ENCODE measurements at places on chromosomes 3 and 15.

GRCh38 chr15:56082263-56082761, 88.9 kb upstream of the NEDD4 start:
- no peak for DNase-seq

DNA sequence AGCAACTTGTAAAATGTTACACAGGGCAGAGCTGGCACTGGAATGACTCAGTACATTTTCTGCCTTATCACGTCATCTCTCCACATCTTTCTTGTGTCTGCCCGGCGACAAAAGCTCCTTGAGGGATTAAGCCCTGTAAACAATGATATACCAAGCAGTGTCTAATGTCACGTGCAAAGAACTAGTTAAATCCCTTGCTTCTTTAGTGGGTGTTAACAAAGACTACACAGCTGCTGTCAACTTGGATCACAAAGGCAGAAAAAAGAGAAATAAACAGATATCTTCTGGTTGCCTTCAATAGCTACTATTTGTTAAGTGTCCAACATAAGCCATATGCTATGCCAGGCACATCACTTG, 48.1 kb upstream of the FRMD4B start:
- no peak for DNase-seq

- no peak for DNase-seq
These were observed 398.9 kb upstream of the THBS1 start for GRCh38 chr15:39181940-39182339.

DNA sequence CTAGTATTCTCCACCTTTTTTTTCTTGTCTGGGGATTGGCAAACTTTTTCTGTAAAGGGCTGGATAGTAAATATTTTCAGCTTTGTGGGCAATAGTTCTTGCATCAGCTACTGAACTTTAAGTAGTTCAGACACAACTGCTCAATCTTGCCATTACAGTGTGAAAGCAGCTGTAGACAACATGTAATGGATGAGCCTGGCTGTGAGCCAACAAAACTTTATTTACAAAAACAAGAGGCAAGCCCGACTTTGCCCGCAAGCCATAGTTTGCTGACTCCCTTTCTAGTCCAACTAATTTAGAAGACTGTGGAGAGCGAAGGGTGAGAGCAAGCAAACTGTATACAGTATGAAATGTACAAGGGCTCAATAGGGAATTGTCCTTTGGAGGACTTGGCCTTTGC, 6.2 kb downstream of the FRMD4B start:
- DNase-seq = no peak

DNA sequence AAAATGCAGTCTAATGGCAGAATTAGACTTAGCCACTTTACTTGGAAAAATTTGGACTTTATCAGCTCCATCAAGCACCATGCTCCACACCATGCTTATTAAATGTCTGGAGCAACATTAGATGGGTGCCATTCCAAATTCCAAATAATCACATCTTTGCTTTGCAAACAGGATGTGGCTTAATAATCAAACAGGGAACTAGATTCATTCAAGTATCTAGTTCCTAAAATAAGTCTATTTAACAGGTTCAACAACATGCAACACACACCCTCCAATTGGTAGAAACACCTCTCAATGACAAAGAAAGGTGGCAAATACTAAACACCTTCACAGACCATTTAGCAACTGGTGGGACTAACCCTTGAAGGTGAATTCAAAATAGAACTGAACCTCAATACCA, 3.5 kb downstream of the HEXA start:
- no peak for DNase-seq

DNA sequence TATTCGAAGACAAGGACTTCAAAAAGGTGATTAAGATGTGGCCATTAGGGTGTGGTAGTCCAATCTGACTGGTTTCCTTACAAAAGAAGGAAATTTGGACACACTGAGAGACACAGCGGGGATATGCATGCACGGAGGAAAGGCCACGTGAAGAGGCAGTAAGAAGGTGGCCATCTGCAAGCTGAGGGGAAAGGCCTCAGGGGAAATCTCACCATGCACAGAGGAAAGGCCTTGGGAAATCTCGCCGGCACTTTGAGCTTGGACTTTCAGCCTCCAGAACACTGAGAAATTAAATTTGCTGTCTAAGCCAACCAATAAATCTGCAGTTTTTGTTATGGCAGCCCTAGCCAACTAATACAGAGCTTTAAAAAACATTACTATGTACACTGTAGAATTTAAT, 78.8 kb downstream of the DLG1 start:
- no peak for DNase-seq

DNA sequence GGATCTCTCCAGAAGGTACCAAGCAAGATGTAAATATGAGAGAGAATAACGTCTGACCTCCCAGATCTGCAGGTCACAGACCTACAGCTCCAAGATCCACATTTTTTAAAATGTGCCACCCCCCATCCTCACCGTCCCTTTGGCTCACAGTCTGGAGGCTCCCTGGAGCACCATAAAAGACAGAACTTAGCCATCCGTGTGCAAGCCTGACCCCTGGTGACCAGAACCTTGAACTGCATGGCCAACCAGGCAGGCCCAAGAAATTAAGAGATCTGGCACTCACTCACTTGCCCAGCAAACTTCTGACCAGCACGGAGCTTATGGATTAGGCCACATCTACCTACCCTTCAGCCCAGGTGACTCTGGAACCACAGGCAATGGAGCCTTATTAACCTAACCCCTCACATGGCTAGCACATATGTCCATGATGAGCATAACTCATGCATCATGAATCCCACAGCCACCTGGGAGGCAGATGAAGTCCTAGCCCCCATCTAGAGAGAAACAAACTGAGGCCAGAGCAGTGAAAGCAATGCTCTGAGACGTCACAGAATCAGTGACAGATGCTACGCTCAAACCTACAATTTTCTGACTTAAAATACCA, 275.3 kb downstream of the UACA start:
- DNase-seq = peak; percentile 44

DNA sequence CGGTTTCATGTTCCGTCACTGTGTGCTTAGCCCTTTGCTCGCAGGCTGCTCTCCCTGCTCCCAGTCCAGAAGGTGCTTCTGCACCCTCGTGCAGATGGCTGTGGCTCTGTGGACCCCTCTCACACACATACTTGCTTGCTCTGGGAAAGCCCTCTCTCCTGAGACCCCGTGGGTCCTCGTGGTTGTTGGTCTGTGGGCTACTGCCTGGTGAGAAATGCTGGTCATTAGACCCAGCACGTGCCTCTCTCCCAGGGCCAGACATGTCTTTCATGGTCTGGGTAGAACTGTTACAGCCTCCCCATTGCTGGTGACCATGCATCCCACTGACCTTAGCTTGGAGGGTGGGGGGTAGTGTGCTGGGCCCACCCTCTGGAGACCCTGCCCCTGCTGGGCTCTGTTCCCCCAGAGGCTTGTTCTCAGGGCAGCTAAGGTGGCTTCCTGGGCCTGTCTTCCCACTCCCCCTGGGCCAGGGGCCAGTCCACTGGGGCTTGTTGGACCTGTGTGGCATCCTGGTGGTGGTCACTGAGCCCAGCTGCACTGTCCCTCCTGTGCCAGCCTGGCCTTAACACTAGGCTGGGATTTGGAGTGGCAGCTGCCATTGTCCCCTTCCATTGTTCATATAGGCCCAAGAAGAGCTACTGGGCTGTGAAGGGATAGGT, 10.6 kb downstream of the C15orf39 start:
- DNase-seq = no peak

GRCh38 chr3:52084954-52085680, 28.7 kb upstream of the DUSP7 start:
- DNase-seq = no peak

- no peak for DNase-seq
These were observed 366.7 kb downstream of the PTPRG start for GRCh38 chr3:61928039-61928438.

DNA sequence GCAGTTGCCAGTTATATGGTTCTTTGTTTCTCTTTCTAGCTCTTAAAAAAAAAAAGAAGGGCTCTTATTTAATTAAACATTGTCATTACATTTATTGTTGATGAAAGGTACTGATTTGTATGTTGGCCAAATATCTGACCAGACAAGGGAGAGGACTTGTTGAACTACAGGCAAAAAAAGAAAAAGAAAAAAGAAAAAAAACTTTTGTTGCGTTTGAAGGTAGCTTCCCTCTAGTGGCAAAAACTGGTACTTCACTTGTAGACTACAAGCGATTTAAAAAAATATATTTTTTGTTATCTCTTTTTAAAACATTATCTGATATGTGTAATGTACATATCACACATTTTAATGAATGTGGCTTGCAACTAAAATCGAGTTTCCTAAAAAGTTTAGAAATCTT, 280.6 kb downstream of the ROBO2 start:
- DNase-seq = no peak

- no peak for DNase-seq
These were observed 67.0 kb downstream of the NOX5 start for GRCh38 chr15:69081310-69082004.

- no peak for DNase-seq
These were observed 29.0 kb downstream of the CD80 start for GRCh38 chr3:119530456-119530855.

GRCh38 chr3:156718622-156719306, 44.4 kb downstream of the TIPARP start:
- DNase-seq = no peak

GRCh38 chr3:121894301-121894990, at the start of gene SLC15A2:
Gene SLC15A2, plus strand, starts transcription at chr3:121894401. Its CDS starts 76 bp downstream, at chr3:121894477.
- no peak for DNase-seq

- no peak for DNase-seq
These were observed 18.2 kb upstream of the ZBTB20 start for GRCh38 chr3:115165266-115165665.

GRCh38 chr3:125179884-125180240, 32.7 kb downstream of the SLC12A8 start:
- DNase-seq = no peak

GRCh38 chr15:39946862-39947261, 12.9 kb downstream of the EIF2AK4 start:
- DNase-seq = no peak

- no peak for DNase-seq
These were observed 144.7 kb upstream of the IQSEC1 start for GRCh38 chr3:13217736-13218540.

DNA sequence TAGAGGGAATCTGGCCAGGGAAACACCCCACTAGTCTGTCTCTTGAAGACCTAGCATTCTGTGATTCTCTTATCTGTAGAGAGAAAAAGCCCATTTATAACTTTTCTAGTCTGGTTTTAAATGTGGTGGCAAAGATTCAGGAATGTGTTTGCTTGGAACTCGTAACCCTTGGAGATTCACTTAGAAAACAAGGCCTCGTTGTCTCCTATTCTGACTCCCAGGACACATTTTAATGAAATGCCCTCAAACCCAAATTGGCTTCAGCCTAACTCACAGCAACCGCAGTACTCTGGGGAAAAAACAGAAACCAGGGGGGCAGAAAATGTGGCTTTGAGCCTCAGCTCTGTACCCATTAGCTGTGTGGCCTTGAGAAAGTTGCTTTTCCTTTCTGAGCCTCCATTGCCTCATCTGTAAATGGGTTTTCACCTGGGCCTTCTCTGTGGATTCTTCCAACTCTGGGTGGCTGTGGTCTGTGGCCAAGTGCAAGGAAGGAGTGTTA, 36.5 kb downstream of the RPLP1 start:
- no peak for DNase-seq

GRCh38 chr3:53101956-53102355, 28.3 kb downstream of the RFT1 start:
- DNase-seq = no peak

DNA sequence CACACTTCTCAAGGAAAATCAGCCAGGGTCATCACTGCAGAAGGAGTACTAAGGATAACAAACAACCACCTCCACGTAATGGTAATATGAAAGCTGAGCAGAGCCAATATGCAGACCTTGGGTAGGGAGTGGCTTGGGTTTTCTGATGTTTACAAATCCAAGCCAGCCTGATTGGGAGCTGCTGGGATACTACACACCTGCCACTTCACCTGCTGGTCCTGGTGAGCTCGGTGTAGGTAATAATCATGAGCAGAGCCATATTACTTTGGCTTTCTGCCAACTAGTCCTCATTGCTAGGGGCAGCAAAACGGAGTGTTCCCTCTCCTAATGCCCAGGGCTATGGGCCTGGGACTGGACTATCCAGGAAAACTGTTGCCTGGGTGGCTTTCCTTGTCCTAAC, 433.5 kb upstream of the PPP2R3A start:
- DNase-seq = no peak

GRCh38 chr15:51681303-51681963, at the start of gene SCG3:
Gene SCG3, plus strand, starts transcription at chr15:51681503. Its CDS starts 253 bp downstream, at chr15:51681756.
- DNase-seq = peak; percentile 50

- no peak for DNase-seq
These were observed 74.2 kb upstream of the BHLHE40 start for GRCh38 chr3:4904811-4905695.

GRCh38 chr3:15330031-15330596, 2.3 kb downstream of the SH3BP5 start:
- DNase-seq = no peak

DNA sequence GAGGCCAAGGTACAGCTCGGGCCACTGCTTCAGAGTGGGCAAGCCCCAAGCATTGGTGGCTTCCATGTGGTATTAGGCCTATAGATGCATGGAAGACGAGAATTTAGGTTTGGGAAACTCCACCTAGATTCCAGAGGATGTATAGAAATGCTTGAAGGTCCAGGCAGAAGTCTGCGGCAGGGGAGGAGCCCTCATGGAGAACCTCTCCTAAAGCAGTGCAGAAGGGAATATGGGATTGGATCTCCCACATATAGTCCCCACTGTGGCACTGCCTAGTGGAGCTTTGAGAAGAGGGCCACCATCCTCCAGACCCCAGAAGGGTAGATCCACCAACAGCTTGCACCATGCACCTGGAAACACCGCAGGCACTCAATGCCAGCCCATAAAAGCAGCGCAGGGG, 48.1 kb upstream of the XXYLT1 start:
- DNase-seq = no peak

GRCh38 chr3:29852767-29853166, 571.9 kb downstream of the RBMS3 start:
- no peak for DNase-seq

DNA sequence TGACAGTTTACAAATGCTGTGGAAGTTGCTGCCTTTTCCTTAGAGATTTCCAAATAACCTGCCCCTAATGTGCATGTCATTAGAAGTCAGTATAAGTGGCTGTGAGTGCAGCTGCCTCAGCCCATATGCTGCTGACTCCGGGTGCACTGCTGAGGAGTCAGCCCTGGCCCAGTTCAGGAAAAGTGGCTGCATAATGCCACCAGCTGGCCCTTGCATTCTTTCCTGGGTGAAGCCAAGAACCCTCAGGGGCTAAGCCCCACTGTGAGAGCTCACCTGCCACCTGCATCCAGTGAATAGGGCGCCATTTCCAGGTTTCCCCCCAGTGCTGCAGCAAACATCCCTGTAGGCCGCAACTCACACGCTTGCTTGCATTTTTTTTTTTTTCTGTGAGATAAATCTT, 139.9 kb downstream of the TJP1 start:
- DNase-seq = no peak

GRCh38 chr15:93159930-93160329, 70.9 kb upstream of the RGMA start:
- DNase-seq = no peak

DNA sequence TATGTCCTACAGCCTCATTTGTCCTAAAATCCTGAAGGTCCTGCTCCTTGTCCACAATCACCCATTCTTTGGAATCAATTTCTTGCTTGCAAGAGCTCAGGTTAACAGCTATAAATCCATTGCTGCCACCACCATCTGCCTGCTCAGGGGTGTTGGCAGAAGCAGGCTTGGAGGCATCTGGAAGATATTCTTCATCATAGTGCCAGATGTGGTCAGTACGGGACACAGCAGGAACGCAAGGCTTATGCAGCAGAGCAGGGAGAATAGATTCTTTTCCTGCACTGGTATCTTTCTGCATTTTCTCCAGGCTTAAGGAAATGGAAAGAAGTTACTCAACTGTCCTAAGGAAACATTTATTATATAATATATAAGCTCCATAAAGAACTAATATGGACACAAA, 38.5 kb upstream of the CDAN1 start:
- DNase-seq = no peak

- DNase-seq = no peak
These were observed 25.9 kb downstream of the ETFA start for GRCh38 chr15:76285241-76285825.

Measured in activated naive CD4-positive, alpha-beta T cell (primary cell).